ENCODE measurements at places on chromosomes 16 and 17.

GRCh38 chr17:2146132-2146871 lies 91.4 kb downstream of the HIC1 start:
- no peak for DNase-seq

DNA sequence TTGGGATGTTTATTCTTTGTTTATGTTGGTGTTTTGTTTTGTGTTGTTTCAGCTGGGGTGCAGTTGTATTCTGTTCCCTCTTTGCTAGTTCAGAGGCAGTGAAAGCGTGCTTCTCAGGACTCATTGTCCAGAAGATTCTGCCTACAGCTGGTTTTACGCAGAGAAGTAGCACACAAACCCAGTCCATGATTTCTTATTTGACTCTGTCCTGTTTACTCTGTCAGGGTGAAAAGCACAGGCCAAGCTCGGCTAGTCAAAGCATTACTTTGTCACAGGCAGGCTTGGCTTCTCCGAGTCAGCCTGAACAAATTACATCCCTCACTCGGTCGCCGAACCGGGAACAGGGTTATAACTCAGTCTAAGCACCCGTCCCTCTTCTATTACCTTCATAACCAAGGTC lies 435.0 kb downstream of the MAF start:
- no peak for DNase-seq

DNA sequence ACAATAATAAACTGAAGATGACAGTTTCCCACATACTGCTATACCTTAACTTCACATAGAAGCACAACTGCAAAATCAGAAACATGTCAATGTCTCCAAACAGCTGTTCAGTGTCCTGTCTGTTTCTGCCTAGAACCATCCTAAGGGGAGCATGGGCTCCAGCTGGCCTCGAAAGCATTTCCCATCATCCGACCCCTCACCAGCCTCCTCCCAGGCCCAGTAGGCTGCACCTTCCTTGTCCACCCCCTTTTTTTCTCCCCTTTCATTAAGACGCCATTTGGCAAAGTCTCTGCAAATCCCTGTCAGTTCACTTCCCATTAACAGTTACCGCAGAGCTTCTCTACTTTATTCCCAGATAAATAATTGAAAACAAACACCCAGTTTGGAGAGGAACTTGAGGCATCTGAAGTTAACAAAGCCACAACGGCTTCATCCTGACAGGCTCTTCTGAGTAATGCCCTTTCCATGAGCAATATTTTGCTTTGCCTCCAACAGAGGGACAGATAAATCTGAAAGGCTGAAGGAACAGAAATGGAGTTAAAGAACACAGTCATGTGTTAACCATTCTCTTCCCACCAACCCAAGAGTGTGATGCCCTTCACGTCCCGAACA lies 65.3 kb downstream of the SLC39A11 start:
- DNase-seq: no peak

- peak; percentile 28 for DNase-seq
Measured at GRCh38 chr17:79087428-79088143, 13.0 kb downstream of the ENGASE start.

DNA sequence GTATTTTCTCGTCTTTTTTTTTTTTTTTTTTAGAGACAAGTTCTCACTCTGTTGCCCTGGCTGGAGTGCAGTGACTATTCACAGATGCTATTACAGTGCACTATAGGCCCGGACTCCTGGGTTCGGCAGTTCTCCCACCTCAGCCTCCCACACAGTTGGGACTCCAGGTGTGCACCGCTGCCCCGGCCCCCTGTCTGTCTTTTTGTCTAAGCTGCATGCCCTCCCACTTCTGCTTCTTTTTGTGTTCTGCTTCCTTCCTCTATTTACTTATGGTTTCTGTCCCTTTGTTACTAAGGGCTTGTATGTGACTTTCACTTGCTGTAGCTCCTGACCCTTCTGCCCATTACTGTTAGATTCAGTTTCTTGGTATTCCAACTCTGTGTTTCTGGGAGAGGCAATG lies 20.5 kb downstream of the SLC7A6 start:
- peak; percentile 73 for DNase-seq

DNA sequence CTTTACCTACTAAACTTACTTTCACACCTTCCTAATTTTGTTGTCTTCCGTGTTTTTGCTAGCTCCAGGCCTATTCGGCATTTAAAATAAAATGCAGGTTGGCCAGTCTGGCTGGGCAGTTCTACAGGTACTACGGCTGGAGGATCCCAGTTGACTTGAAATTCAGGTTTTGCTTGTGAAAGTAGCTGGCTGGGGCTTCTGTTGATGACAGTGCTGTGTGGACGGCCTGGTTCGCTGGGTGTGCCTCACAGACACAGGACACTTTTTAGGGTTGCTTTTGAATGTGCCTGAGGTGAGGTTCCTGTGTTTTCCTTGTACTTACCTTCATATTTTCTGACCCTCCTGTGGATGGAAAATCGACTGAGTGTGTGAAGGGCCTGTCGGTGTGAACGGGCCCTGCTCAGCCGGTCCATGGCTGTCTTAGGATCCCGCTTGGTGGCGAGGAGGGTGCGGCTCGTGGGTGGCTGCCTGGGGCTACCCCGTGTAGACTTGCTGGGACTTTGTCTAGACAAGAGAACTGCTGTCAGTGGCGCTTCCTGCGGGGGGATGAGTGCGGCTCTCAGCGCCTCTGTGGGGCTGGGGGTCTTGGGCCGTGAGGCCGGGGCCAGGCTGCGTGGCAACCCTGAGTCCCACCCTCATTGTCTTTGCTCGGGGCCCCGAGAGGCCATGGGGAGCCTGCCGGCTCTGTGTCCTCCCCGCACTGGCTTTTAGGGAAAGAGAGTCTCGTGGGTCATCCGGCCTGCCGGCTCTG lies 18.7 kb upstream of the ZNF750 start:
- DNase-seq: peak; percentile 3

DNA sequence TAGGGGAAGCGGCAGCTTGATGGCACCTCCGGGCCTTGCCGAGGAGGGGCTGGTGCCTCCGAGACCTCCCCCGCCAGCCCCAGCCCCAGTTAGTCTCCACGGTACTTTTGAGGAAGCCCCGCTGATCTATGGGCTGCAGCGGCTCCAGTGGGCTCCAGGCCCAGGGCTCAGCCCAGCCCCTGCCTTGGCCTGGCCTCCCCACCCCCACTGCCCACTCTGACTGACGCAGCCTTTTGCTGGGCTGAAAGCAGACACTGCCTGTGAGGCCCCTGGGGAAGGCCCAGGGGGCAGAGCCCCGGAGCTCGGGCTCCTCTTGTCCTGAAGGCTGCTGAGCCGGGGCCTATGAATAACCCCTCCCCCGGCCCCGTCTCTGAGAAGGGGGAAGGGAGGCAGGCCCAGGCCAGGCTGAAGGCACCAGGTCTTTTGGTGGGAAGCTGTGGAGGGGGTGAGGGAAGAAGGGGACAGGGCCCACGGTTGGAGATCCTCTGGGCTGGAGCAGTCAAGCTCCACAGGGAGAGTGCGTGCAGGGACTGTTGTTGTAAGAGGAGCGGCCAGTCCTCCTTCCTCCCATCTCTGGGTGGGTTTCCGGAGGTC lies 7.5 kb upstream of the SMTNL2 start:
- no peak for DNase-seq

GRCh38 chr17:82656266-82656665 lies 8.0 kb upstream of the WDR45B start:
- no peak for DNase-seq

DNA sequence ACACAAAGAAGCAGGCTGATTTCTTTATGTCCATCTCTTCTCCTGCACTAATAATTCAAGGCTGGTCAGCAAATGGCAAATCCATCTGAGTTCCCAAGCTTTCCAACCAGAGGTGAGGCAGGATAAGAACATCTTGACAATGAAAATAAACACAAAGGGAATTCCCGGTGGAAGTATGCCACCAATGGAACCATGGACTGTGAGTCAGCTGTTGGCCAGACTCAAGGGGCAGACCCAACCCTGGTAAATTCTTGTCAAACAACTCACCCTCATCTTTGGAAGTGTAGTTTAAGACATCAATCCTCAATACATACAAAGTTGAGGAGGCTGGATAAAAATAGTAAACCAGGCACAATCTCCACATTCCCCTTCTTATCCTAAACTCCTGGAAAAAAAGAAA lies 74.3 kb upstream of the CES5A start:
- no peak for DNase-seq

DNA sequence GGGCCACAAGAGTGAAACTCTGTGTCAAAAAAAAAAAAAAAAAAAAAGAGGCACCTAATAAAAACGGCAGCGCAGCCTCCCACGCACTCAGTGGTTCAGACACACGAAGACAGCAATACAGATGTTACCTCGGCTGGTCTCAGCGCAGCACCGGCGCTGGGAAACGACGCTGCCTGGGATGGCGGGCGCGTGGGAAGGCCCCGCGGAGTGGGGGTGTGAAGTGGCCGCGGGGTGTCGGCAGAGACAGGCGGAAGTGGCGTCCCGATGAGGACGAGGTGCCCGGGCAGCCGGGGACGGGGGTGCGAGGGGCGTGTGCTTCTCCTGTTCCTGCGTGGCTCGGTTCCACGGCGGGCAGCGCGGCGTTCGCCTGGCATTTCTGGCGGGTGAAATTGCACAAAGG lies 179.4 kb downstream of the BANP start:
- DNase-seq: no peak

DNA sequence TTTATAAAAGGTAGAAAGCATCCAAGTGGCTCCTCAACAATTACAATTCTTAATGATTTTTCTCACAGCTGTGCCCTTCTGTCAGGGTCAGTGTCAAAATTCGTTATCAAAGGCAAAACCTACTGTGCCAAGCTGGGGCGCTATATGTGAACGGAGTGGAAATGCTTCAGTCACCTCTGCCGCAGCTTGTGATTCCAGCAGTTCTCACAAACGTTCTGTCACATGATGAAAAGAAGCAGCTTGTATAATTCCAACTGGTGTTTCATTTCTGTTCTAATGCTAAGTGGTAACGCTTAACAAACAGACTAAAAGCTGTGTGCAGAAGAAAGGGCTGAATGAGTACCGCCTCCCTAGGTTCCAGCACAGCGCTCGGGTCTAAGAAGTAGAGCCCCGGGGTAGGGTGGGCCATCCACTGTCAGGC lies 14.2 kb downstream of the PLD6 start:
- no peak for DNase-seq

DNA sequence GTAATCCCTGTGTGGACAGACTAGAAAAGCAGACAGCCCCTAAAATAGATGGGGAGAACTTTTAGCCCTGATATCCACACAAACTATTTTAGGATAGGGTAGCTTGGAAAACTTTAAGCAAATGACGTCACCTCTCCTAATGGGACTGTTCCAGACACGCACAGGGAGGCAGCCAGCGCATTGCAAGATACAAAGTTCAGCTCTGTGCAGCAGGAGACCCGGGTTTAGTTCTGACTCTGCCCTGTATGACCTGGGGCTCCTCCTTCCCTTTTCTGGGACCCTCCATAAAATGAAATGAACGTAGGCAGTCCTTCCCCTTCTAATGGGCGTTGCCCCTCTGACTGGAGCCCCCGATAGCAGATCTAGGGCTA lies 6.3 kb downstream of the ZNF689 start:
- no peak for DNase-seq

- no peak for DNase-seq
Measured at GRCh38 chr16:59591480-59591879, 857.4 kb upstream of the GOT2 start.

- DNase-seq: no peak
Measured at GRCh38 chr16:70159355-70160348, 13.9 kb upstream of the CLEC18C start.

DNA sequence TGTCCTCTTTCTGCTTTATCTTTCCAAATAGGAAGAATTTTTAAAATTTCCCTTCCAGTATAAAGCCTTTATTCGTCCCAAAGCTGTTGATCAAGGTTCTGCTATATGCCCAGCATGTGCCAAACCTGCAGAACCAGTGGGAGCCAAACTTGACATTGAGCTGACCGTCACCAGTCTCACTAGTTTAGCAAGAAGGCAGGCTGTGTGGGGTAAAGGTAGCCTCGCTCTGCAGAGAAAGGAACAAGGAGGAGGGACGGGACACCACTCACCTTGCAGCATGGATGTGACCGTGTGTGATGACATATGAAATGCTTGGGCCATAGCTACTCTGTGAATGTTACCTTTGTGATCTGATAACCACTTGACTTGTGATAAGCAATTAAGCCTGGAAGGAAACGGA lies 392.2 kb downstream of the CPPED1 start:
- no peak for DNase-seq

DNA sequence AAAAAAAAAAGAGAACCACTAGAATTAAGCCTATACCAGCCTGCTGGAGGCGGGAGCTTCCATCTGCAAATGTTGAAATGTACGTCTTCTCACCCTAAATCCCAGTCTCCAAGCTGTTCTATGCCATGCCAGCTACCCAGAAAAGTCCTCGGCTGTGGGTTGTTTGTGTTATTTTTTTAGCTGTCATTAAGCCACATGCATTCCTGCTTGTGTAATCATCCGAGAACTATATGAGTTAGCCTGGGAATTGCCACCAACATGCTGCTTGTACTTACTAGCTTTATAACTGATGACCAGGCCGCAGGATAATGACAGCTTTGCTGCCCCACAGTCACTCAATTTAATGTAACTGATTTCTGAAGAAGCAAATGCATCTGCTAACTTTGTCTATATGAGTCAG lies 313.9 kb upstream of the SALL1 start:
- DNase-seq: no peak

GRCh38 chr17:64739316-64740058 lies 77.4 kb upstream of the SMURF2 start:
- DNase-seq: no peak

GRCh38 chr17:83143817-83144231 lies 64.4 kb downstream of the METRNL start:
- DNase-seq: no peak

- peak; percentile 53 for DNase-seq
Measured at GRCh38 chr17:1186923-1187771, 7.4 kb upstream of the ABR start.

- DNase-seq: no peak
Measured at GRCh38 chr17:48499248-48499647, 31.6 kb downstream of the HOXB1 start.

- no peak for DNase-seq
Measured at GRCh38 chr16:296806-297510, 14.0 kb downstream of the PDIA2 start.

DNA sequence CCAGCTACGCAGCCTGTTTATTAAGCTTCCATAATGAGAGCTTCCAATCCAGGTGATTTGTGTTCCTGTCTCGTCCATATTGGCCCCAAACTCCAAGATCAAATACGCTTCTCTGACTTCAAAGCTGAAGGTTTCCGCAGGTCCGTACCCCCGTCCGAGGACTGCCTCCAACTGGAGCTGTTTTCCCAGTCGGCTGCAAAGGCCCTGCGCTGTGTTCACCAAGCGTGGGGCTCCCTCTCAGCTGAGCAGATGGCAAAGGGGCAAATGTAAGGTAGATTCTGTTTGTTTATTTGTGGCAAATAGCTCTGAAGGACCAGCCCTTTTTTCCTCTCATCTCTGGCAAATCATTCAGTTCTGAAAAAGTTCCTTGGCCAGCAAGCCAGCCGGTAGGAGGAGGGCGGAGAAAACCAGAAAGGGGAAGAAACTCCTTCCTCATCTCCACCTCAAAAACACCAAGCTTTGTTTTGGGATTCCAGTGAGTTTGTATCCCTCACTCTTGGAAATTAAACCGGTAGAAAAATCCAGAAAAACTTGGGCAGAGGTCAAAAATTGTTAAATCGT lies 35.2 kb downstream of the NXN start:
- DNase-seq: no peak

DNA sequence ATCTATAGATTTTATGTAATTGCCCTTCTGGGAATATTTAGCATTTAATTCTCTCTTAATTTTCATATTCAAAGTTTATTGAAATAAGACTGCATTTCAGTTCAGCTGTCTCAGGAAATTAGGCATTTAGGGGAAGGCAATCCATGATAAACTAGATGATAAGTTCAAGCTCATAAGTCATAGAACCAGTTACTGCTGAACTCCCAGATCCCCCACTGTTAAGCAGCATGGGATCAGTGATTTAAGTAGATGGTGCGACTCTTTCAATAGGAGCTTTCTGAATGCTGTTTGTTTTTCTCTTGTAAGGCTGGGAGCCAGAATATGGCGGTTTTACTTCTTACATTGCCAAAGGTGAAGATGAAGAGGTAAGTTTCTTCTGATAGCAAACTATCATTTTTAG lies 23.8 kb downstream of the OGFOD1 start:
- no peak for DNase-seq

Measured in bone marrow (tissue), 2 donors.